Stimulated activated CD8-positive, alpha-beta memory T cell treated with anti-CD3 and anti-CD28 coated beads, Interleukin-4, amount 100 ng/mL, for 48 hours (primary cell): ENCODE measurements at places on chromosomes 3 and 15.
A peak's percentile ranks its signal among the peaks of the same experiment; 100 is the strongest.

GRCh38 chr3:43994657-43995546, 246.8 kb upstream of the TOPAZ1 start:
- DNase-seq: peak; percentile 41

- no peak for DNase-seq
Measured at GRCh38 chr15:47293466-47294162, 423.7 kb upstream of the SEMA6D start.

DNA sequence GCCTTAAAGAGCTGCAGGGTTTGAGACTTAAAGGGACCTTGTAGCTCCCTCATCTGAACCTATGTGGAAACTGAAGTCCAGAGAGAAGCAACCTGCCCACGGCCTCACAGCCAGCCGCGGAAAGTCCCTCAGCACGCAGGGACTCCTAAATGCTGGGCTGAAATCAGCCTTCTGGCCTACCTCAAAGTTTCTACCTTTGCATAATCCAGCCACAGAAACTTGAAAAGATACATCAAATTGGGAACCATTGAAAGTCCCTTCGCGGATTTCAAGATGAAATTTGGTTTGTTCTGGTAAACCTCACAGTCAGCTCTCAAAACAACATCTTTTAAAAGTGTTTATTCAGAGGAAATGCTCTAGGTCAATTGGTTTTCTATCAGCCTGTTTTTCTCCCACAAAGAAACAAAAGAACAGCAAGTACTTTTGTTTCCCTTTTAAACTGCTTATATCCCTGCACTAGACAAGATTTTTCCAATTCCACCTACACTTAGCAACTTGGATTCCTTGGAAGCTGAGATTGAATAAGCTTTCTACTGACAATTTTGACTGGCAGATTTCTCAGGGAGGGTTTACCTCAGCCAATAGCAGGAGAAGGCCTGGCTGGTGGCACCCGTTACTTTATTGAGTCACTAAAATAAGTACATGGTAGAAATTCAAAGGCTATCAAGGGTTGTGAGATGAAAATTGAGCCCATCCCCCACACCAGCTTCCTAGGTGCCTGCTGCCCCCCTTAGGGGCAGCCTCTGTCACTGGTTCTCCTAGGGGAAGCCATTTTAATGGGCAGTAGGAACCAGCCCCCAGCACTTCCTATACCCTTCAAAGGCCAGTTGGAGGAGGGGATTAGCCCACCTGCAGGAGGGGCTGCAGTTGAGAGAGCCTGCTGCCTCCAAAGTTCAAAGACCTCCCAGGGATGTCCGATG, 171.2 kb downstream of the ADAMTS17 start:
- DNase-seq: peak; percentile 62

- DNase-seq: no peak
Measured at GRCh38 chr3:147371771-147372340, 34.5 kb downstream of the ZIC4 start.

GRCh38 chr15:39922462-39923092, 2.5 kb upstream of the GPR176 start:
- no peak for DNase-seq

- DNase-seq: no peak
Measured at GRCh38 chr3:7144697-7145308, 283.9 kb downstream of the GRM7 start.

DNA sequence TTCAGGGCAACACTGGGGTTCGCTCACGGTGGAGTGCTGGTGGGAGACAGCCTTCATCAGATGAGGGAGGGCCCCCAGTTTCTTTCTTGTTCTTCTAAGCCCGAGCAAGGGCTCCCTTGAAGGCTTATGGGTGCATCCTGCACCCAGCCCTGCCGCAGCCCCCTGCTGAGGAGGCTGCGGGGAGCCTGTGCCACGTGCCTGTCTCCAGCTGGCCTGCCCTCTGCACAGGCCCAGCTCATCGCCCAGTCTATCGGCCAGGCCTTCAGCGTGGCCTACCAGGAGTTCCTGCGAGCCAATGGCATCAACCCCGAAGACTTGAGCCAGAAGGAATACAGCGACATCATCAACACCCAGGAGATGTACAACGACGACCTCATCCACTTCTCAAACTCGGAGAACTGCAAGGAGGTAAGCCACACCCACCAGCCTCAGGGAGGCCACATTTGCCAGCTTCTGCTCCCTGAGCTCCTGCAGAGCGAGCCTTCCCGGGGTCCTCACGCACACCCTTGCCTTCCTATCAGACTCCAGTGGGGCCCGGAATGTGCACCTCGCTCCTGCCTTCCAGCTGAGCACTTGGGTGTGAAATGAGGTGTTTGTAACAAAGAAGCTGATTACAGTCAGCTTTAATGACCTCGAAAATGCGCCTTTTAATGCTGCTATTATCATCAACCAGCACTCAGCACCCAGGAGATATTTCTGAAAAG, 164.3 kb downstream of the NSMCE3 start:
- no peak for DNase-seq

DNA sequence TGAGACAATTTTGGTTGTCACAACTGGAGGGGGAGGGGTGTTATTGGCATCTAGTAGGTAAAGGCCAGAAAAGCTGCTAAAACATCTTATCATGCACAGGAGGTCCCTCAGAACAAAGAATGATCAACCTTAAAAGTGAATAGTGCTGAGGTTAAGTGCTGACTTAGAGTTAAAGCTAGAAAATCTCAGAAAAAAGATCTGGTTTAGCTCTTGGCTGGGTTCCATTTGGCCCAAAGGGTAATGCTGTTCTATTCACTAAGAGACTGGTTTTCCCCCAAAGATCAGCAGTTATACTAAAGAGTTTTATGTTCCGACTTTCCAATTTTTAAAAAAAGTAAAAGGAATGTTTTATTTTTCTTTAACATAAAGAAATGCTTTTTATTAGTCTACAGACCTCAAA, 15.6 kb downstream of the DCBLD2 start:
- DNase-seq: no peak

DNA sequence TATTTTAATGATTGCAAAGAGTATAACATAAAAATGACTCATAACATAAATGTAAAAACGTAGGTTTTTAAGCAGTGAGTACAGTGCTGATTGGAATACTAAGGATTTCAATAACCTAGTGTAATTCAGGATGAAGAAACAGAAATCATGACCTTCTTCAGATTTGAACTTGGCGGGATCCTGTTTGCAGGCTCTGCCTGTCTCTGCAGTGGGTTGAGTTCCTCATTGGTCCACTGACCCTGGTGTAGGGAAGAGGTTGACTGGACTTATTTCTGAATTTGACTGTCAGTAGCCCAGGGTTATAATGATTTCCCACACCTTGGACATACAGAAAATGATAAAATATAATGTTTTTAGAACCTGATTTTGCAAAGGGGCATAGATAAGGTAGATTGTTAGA, 171.7 kb downstream of the FNDC3B start:
- DNase-seq: no peak

DNA sequence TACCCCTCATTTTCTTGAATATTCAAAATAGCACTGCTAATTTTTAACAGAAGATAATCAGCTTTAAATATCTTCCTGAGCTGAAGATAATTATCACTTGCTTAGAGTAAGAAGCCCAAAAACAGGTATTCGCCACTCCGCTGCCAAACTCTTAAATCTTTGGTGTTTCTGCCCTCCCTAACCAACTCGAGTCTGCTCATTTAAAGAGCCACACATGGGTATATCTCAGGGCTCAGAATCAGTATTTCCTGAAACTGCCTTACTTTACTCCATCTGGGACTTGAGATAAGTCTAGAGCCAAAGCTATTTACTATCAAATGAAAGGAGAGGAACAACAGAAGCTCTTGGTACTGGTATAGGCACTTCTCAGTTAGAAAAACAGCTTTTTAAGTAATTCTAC, 10.8 kb downstream of the PDCD10 start:
- DNase-seq: no peak

- no peak for DNase-seq
Measured at GRCh38 chr15:88016406-88016805, 240.1 kb downstream of the NTRK3 start.

DNA sequence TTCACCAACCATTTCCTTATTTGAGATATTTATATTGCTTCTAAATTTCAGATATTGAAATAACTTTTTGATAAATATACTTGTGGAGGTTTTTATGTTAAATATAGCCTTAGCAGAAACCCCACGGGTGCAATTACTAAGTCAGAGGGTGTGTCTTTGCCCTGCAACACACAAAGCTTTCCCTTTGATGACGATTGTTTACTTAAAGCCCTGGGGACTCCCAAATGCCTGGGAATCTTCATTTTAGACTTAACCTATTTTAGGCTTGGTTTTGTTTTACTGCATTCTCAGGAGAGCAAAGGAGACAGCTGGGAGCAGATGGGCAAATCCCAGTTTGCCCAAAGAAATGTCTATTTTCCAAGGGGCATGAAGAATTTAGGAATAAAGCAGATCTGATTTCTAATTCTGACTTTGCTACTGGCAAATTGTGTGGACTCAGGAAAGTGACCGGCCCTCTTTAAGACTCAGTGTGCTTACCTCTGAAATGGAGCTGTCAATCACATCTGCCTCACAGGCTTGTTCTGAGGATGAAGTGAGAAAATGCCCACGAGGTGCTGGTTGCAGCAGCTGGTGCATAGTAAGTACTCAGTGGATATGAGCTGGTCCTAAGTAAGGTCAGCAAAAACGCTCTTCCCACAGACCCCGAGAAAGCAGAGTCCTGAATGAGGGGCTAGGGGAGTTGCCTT, 49.3 kb upstream of the CA12 start:
- DNase-seq: no peak

- no peak for DNase-seq
Measured at GRCh38 chr3:124907957-124908356, 20.8 kb upstream of the ITGB5 start.

- peak; percentile 11 for DNase-seq
Measured at GRCh38 chr3:139120086-139121056, 75.7 kb upstream of the PRR23C start.

DNA sequence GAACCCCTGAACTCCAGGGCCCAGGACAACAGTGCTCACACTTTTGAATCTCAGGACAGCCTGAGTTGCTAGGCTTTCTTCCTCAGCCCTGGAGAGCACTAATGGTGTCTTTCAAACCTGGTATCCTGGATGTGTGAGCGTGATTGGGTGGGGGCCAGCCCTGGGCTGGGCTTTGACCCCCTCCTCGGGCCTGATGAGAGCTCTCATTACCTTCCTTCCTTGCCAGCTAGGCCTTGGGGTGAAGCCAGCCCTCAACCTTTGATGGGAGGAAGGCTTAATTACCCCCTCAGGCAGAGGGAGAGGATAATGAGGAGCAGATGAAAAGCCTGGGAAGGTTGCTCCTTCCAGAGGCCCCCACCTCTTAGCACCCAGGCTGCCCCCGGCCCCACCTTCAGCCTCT, 31.1 kb upstream of the INSYN1 start:
- no peak for DNase-seq

- no peak for DNase-seq
Measured at GRCh38 chr3:43515208-43515917, 106.4 kb downstream of the ANO10 start.

GRCh38 chr3:52845157-52845556, 10.3 kb upstream of the MUSTN1 start:
- DNase-seq: no peak

GRCh38 chr3:48130321-48130904, 57.8 kb downstream of the CDC25A start:
- no peak for DNase-seq

GRCh38 chr15:79849789-79850188, 47.0 kb downstream of the MTHFS start:
- peak; percentile 31 for DNase-seq

DNA sequence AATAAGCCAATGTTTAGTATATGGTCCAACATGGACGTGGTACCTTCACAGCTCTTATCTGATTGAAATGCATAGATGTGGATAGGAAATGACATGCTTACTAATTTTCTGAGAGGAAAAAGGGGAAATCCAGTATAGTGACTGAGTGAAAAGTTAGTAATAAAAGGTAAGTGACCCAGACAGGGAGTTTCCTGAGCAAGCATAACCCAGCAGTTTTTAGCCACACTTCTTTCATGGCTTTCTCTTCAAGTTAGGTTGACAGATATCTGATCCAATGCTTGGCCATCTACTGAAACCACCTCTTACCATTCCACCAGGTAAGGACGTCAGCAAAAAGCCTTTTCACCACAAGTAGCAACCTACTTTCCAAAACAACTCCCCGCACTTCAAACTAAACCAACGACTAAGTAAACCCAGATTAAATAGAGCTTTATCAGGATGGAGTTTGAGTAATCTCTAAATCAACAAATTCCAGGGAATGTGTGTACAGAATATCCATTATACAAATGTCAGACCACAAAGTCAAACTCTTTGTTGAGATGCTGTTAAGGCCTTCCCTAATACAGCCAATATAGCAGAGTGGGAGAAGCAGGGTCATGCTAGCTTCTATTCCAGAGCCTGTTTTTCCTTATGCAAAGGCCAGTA, 329.7 kb downstream of the RORA start:
- DNase-seq: no peak

DNA sequence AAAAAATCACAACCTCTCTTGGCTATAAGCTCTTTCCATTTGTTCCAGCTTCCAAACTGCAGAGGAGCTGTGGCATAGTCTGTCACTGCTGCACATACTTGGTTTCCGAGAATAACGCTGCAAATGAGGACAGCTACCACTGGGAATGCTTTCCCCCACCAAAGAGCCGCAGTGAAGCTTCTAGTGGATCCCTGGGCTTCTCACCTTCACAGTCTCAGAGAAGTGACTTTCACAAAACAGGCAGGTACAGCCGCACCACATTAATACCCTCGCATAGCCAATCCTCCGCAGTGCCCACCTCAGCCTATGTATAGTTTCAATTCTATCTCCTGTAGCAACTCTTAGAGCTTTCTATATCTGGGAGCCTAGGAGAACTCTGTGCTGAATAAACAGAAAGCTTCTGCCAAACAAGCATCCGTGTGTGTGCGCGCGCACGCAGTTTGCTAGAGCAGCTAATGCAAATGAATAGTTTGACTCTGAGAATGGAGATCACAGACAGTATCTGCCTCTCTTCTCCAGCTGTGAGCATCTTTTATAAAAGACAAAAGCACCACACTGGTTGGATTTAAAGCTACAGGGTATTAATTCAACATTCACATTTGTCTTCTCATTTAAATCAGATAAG, 81.9 kb upstream of the PLXND1 start:
- no peak for DNase-seq

GRCh38 chr15:100890051-100890720, 10.6 kb downstream of the ALDH1A3 start:
- DNase-seq: no peak

DNA sequence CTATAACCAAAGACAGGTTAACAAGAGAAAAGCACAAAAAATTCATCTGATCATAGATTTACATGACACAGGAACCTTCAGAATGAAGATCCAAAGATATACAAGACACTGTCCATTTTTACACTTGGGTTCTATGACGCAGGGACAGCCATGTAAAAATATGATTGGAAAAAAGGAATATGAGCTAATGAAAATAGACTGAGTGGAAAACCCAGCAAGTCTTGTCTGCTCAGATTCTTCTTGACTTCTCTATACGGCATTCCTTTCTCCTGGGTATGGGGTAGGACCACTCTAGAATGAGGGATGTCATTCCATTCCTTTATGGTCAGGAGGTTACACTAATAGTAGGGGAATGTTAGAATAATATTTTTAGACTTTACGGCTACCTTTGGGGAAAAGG, 46.9 kb downstream of the WDR49 start:
- DNase-seq: no peak

DNA sequence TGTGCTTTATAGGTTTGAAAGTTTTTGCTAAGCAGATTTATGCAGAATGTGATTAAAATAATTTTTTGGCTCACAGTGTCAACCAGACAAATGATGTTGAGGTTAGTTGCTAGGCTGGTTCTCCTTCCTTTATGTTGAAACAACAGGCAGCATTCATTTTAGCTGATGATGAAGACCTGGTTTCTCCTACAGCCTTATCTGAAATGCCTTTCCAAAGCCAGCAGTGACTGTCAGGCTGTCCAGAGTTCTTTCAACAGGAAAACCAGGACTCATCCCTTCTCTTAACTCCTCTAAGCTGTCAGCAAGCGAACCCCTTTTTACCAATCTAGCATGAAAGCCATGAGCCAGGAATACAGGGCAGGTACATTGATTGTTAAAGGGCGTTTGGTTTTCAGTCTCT, 84.1 kb downstream of the ZNF609 start:
- DNase-seq: no peak
